ENCODE measurements at places on chromosomes 1 and 21.

GRCh38 chr1:232630894-232631195 lies 912 bp upstream of the SIPA1L2 start:
- no peak for DNase-seq

- peak; percentile 85 for DNase-seq
These were observed 757 bp upstream of the NRIP1 start for GRCh38 chr21:15065392-15066122.

GRCh38 chr21:46604975-46605766 lies at the start of gene S100B:
TSS of gene S100B (minus strand) at chr21:46605082. CDS start at chr21:46602415, 2,667 bp downstream.
- no peak for DNase-seq

GRCh38 chr1:228180959-228181644 lies 15.5 kb downstream of the IBA57 start:
- peak; percentile 67 for DNase-seq
